ENCODE measurements at places on chromosomes 1 and 21. TPM values are rescaled to one million over a fixed set of nuclear protein-coding genes. Genes with fewer than 3 reads are reported as not detected.

- DNase-seq: no peak
Measured at GRCh38 chr1:247102381-247102780, 1.8 kb downstream of the ZNF669 start.

DNA sequence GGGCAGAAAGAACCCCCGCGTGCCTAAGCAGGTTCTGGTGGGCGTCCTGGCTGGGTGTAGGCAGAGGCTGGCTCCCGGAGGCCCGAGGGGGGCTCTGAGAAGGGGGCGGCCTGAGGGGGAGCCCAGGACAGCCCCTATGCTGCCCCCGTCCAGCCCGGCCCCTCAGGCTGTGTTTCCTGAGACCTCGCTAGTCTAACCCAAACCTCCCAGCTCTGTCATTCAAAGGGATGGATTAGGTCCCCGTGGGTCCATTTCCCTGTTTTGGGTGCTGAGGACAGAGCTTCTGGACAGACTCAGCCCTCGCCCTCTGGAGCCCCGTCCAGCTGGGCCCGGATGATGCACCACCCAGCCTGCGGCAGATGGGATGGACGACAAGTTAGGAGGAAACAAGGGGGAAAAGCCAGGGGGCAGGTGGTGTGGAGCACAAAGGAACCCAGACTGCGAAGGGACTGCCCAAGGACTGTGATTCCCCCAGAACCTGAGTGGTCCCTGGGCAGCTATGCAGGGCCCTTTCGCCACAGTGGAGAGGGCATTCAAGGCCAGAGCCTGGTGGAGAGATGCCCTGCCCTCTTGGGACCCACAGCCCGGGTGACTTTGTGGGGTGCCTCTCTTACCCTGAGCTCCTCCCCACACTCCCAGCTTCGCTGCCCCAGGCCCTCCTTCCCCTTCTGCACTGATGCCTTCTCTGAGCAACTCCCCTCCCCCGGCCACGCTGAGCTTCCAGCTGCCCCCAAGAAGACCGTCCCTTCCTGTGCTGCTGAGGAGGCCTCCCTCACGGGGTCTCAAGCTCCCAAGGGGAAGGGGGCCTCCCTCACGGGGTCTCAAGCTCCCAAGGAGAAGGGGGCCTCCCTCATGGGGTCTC lies 2.8 kb downstream of the HES4 start:
- no peak for DNase-seq

DNA sequence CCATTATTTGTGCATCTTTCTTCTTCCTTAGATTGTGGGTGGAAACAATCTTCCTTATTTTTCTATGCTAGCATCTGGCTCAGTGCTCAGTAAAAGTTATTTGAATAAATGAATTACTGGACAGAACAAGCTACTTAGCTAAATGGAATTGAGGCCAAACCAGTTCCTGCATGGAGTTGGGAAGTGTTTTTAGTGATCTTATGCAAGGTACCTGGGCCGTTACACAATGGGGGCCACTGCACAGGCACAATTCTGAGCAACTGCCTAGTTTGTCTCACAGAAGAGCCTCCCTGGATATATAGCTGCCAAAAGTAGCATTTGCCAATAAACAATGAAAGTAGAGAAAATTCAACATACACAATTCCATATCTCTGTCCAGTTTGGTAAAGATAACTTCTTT lies 27.0 kb upstream of the SERBP1 start:
- no peak for DNase-seq

- no peak for DNase-seq
Measured at GRCh38 chr1:108140177-108140576, 60.0 kb downstream of the SLC25A24 start.

- no peak for DNase-seq
Measured at GRCh38 chr1:88204111-88204510, 480.0 kb upstream of the PKN2 start.

- DNase-seq: no peak
Measured at GRCh38 chr1:53385276-53386225, 57.7 kb upstream of the LRP8 start.

GRCh38 chr1:153070243-153070642 lies 1.2 kb downstream of the SPRR2B start:
- no peak for DNase-seq

DNA sequence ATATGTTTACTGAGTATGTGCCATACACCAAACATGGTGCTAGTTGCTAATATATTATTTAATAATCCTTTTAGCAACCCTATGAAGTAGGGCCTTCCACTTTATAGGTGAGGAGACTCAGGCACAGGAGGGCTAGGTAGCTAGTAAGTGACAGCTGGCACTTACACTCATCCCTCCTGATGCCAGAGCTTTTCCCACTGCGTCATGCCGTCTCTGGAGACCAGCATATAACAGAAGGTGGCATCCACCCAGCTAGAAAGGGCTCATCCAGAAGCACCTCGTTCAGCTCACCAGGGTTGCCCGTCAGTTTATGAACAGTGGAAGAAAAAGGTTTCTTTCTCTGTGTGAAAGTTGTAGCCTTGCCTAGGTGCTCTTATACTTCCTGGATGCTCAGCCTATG lies 108.9 kb downstream of the NOS1AP start:
- no peak for DNase-seq

The E2F2 gene
- 3.8 TPM for total RNA-seq

All from A172 (cell line).